NCI-H1417 (cell line): ENCODE measurements at places on chromosomes 2 and 18.

- DNase-seq: peak; percentile 37
These were observed 54.4 kb downstream of the STK39 start for GRCh38 chr2:168192839-168193616.

GRCh38 chr2:19714926-19715325 lies 186.9 kb downstream of the TTC32 start:
- no peak for DNase-seq

DNA sequence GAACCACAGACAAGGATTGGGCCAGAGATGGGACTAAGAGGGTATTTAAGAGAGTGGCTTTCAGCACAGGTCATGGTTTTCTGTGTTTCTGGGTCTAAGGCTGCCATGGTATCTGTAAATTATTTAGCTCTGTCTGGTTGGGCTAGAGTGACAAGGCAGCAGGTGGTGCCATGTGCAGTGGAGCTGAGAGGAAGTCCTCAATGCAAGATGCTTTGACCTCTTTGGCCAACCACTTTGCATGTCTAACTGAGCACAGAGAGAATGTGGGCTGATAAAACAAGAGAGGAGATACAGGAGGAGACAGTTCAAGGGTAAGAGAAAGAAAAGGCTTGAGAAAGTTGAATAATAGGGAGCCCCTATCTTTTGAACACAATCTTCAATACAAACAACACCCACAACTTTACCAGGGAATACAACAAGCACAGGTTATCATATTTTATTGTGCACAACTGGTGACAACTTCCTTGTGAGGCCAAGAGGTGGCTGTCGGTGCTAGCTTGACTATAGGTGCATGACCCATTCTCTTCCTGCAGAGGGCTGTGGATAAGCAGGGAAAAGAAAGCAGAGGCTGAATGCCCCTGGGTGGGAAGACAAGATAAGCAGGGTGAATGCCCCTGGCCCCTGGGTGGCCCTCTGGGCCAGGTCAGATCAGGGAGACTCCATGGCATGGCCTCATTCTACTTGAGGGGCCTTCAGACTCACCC lies 12.3 kb downstream of the FLACC1 start:
- DNase-seq: no peak

- no peak for DNase-seq
These were observed 12.6 kb downstream of the NR4A2 start for GRCh38 chr2:156319811-156320485.

DNA sequence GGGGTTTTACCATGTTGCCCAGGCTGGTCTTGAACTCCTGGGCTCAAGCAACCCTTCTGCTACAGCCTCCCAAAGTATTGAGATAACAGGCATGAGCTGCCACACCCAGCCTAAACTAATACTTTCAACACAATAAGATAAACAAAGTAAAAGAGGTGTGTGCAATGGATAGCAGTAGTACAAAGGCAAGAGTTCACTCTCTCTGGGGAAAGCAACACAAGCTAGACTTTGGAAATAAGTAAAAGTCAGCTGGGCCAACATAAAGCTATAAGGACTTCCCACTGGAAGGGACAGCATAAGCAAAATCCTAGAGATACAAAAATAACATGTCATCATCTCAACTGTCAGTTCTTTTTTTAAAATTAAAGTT lies 5.2 kb upstream of the NOSTRIN start:
- no peak for DNase-seq

GRCh38 chr2:73970850-73971471 lies 13.7 kb upstream of the TET3 start:
- peak; percentile 30 for DNase-seq

DNA sequence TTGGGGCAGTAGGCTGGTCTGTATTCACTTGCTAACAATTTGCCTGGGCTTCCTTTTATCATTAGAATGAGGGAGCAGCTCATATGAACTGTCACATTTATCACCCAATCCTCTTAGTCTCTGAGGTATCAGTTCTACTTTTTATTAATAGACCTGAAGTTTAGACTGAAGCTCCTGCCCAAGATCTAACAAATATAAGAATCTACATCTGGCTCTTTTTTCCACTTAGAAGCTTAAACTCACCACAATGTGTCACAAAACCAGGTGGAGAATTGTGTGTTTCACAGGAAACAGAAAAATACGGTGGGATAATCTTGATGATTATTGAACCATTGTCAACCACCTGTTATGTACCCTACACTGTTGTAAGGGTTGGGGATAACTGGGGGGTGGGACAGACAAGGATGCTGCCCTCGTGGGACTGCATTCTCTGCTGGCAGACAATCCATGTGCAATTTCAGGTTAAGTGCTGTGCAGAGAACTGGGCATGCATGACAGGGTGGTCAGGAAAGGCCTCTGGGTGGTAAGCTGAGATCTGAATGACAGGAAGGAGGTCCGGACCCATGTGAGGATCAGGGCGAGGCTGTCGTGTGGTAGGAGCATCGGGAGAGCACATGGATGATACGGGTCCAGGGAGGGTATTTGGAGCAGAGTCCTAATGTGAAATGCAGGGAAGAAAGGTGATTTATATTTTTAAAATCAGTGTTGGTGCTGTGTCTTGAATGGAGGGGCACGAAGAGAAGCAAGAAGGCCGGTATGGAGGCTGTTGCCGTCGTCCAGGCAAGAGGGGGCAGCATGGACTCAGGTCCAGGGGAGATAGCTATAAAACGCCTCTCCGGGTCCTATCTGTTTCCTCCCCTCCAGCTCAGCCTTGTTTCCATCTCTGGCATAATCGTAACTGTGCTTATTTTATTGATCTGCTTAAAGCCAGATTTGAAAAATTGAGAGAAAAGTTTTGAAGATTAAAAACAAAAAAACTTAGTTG lies 17.6 kb downstream of the MYL12B start:
- no peak for DNase-seq

- no peak for DNase-seq
These were observed 150.3 kb upstream of the NDUFV2 start for GRCh38 chr18:8952174-8952573.

GRCh38 chr2:121567957-121568409 lies 37.3 kb downstream of the RNU4ATAC start:
- DNase-seq: no peak

DNA sequence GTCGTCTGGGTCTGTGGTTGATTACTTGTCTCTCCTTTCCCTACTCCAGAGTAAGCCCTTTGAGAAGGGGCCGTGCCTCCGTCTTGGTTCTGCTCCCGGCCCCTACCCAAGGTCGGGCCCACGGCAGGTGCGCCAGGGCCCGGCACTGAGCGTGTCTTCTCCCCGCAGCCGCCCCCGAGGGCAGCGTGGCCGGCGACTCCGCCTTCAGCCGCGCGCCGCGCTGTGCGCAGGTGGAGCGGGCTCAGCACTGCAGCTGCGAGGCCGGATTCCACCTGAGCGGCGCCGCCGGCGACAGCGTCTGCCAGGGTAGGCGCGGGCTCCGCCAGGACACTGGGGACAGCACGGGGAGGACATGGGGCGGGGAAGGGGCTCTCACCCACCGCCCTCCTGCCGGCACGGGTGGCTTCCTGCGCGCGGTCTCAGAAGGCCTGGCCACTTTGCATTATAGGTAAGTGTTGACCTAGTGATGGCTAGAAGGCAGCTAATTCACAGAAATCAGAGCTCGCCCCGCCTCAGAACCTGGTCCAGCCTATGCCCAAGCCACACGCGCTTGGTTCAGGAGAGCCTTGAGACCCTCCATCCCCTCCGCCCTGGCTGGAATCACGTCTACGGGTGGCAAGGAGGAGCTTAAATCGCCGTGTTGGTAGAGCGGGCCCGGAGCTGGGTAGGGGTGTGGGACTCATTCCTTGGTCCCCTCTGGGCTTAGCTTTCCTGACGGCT lies 43.5 kb downstream of the FBLN7 start:
- peak; percentile 62 for DNase-seq

DNA sequence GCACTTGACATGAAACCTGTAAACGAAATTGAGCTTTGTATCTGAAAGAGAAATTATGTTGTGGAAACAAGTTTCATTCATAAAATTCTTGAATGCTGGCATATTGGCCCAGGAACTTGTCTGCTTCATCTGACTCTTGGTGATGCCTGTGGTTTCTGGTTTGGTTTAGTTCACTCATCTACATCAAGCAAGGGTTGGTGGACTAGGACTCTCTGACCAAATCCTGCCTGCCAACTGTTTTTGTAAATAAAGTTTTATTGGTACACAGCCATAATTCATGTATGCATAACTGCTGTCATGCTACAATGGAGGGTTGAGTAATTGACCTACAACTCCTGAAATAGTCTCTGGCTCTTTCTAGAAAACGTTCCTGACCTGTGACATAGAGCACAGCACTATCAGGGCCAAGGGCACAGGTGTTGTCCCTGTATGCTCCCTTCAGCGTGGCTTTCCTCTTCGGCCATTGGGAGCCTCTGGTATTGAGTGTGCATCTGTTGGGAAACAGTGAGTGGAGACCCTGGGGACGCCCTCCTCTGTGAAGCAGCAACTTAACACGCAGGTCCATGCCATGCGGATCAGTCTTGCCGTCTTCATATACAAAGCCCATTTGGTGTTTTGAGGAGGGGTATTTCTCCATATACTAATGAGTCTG lies 226.3 kb downstream of the SH3RF3 start:
- no peak for DNase-seq

GRCh38 chr2:231357048-231357447 lies 38.5 kb upstream of the B3GNT7 start:
- DNase-seq: no peak

- no peak for DNase-seq
These were observed 49.1 kb upstream of the ANKRD62 start for GRCh38 chr18:12044591-12044990.

DNA sequence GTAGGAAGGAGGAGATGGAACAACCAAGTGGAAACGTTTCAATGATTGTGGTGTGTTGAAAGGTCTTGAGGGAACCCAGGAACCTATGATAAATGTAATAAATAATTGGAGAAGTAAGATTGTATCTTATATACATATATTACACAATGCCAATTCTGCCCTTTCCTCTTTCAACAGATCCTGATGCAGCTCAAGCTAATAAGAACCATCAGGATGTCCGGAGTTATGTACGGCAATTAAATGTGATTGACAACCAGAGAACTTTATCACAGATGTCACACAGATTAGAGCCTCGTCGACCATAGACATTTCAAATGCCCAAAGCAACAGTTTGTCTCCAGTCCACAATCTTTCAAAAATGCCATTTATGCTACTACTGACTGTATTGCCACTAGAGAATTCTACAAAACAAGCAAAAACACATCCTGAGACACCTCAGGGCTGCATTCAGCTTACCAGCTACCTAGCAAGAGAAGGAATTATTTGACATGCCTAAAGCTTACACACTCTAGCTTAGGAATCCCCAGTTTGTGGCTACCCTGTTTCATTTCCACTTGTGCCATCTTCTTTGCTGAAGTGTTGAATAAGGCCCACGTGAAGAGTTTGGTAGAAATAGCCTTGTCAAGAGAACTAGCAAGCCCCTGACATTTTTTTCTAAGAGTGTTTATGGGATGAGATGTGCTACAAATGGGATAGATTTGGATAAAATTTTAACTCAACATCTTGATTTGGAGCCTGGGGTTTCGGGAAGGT lies 24.0 kb upstream of the MAP3K20 start:
- no peak for DNase-seq

DNA sequence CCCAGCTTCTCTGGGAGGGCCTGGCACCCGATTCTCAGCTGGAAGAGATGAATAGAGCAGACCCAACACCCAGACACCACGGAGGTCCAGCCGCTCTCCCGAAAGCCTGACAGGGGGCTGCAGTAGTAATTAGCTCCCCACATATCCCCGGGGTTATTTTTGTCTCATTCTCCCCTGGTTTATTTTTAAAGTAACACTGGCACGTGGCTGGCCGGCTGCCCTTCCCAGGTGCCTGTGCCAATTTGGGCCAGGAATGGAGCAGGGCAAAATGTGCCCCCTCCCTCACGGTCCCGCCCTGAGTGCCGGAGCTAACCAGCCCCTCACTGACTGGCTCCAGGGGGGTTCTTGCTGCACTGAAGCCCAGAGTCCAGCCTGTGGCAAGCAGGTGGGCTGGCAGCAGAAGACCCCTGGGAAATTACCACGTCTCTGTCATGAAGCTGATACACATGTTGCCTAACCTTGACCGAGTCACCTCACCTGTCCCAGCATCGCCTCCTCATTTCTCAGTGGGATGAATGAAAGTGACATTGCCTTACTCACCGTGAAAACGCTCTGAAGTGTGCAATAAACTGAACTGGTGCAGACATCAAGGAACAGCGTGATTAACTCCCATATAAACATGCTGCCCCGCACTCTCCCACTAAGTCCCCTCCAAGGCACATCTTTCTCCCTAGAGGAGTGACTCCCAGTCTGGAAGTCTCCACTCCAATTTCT lies 18.4 kb downstream of the KCNK3 start:
- no peak for DNase-seq

GRCh38 chr18:3434685-3435084 lies 15.3 kb upstream of the TGIF1 start:
- no peak for DNase-seq

DNA sequence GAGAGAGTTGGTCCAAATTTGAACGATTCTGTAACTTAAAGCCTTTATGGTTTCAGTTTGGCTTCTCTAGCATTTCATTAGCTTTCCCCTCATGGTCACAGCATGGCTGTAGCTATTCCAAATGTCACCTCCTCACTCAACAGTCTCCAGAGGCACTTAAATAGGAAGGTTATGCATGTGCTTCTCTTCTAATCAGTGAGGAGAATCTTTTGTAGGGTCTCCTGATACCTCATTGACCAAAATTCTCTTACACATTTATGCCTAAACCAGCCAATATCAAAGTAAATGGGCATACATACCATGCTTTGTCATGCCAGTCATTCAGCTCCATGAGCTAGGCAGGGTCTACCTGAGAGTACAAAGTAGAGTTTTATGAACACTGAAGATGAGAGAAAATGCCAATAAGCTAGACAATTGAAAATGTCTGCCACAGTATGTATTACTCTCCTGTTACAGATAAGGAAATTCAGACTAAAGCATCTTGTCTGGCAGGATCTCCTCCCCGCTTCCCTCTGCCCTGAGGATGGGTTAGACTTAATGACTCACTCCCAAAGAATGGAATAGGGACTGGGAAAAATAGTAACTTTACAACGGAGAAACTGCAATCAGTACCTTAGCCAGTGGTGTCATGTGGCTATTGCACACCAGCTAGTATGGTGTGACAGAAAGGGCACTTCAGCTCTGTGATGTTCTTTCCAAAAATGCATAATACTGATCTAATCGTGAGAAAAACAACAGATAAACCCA lies 15.4 kb downstream of the DSG2 start:
- DNase-seq: no peak

- DNase-seq: no peak
These were observed 94.6 kb downstream of the NYAP2 start for GRCh38 chr2:225494100-225494459.

- no peak for DNase-seq
These were observed 273.3 kb downstream of the GLI2 start for GRCh38 chr2:121008975-121009374.
